Glomerular endothelial cell (primary cell): ENCODE measurements at places on chromosomes 5 and 9. TPM values are rescaled to one million over a fixed set of nuclear protein-coding genes. Genes with fewer than 3 reads are reported as not detected.

The CBY3 gene
- 3.0 TPM in 1 of 2 replicates, not detected in the other for total RNA-seq

The GCNT4 gene
- 0.39 and 0.41 TPM in 2 replicates for total RNA-seq

The C9orf50 gene
- total RNA-seq: not detected in 2 replicates

The LCN9 gene
- not detected in 2 replicates for total RNA-seq

The BRIX1 gene
- total RNA-seq: 18.5 and 18.7 TPM in 2 replicates

The CCL28 gene
- 0.53 and 0.87 TPM in 2 replicates for total RNA-seq

The EQTN gene
- not detected in 2 replicates for total RNA-seq

The RORB gene
- total RNA-seq: 0.29 TPM in 1 of 2 replicates, not detected in the other

The F12 gene
- total RNA-seq: 0.53 and 4.3 TPM in 2 replicates

The PLEKHG4B gene
- 0.06 and 0.48 TPM in 2 replicates for total RNA-seq
